Naive B cell (primary cell): ENCODE measurements at places on chromosomes 6 and 20.
A peak's percentile ranks its signal among the peaks of the same experiment; 100 is the strongest.

DNA sequence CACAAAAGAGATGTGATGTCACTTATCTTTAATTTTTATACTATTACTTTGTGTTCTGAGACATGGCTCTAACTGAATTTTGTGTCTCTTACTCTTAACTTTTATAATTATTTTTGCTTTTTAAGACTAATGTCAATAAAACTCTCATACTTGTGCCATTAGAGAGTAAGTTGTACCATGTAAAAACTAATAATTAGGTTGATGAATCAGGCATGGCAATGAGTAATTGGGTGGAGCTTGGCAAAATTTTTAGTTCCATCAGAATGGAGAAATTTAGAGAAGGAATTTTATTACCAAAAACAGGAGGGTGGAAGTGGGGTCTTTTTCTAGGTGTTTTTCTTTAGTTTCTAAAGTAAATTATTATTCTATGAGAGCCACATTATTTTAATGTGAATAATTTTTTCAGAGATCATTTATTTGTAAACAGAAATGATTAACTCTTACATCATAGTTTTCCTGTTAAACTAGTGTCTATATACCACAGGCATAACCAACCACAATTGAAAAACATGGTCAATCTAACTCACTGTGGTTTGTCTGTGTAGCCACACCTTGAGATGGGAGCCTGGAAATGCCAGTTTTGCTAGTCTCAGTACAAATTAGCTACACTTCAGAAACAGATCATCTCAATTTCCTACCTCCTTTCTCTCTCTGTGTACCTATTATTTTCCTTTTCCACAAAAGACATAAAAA, 51.8 kb downstream of the ELOVL4 start:
- no peak for DNase-seq

DNA sequence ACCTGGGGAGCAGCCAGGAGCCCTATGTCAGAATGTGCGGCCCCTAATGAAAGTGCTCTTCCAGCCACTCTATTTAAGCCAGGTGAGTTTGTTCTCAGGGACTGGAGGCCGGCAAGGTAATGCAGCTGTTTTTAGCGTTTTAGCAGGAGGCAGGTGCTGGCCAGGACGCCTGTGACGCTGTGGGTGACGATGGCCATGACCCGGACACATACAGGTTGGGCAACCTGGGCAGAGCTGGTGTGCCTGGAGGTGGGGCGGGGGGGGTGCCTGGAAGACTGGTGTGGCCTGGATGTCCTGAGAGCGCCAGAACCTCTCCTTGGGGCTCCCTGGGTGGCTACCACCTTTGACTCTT, 51.7 kb downstream of the RBM38 start:
- DNase-seq: no peak

DNA sequence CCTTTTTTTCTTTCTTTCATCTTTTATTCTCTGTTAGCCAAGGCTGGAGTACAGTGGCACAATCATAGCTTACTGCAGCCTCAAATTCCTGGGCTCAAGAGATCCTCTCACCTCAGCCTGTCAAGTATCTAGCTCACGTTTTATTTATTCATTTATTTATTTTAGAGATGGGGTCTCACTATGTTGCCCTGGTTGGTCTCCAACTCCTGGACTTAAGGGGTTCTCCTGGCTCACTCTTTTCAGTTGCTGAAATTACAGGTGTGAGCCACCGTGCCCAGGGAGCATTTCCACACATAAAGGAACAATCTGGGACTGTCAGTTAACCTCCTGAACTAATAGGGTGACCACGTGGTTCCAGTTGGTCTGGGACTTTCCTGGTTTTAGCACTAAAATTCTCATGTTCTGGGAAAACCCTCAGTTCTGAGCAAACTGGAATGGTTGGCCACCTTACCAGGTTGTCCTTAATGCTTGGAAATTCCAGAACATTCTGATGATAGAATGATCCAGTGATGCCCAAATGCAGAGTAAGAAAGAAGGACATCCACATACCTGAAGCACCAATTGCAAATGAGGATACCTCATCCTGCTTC, 105.5 kb upstream of the ZNF217 start:
- DNase-seq: no peak

DNA sequence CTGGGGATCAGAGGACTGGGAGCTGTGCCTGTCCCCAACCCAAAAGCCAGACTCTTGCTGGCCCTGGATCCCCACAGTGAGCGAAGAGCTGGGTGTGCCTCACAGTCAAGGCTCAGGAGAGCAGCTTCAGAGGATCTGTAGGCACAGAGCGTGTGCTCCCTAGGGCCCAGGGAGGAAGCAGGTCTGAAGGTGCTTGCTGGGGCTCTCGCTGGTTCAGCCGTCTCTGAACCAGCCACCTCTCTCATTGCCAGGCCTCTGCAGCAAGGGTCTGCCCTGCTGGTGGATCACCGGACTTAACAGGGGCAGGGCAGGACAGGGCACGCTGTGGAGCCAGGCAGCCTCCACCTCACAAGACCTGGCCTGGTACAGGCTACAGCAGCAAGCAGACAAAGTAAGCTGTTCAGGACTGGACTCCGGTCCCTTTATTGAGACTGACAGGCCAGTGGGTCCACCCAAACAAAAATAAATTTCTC, 13.8 kb downstream of the PCIF1 start:
- DNase-seq: no peak

GRCh38 chr6:152161501-152161900, 354.0 kb downstream of the ESR1 start:
- DNase-seq: no peak

DNA sequence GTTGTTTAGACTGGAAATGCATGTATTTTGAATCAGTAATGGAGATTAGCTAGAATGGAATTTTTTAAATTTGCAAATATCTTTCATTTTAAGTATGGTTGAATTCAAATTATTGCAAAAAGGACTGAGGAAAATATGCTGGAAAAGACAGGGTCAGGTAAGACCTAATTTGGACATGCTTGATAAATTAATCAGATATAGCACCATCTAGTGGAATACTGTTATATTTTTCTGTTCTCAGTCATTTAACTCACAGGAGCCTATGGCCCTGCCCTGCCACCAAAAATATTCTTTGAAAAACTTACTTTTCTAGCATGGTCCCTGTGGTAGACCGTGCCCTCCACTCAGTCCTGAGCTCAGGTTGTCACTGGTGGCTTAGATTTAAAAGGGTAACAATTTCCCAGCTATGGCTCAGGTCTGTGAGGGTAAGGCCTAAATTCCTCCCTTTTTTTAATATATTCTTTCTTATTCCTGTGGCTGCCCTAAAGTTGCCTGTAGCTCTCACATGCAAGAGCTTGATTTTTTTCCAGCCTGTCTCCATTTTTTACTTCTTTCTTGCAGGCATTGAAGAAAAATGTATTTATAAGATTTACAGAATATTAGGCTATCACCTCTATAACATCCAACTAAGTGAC, 25.3 kb upstream of the KIAA1586 start:
- peak; percentile 12 for DNase-seq

DNA sequence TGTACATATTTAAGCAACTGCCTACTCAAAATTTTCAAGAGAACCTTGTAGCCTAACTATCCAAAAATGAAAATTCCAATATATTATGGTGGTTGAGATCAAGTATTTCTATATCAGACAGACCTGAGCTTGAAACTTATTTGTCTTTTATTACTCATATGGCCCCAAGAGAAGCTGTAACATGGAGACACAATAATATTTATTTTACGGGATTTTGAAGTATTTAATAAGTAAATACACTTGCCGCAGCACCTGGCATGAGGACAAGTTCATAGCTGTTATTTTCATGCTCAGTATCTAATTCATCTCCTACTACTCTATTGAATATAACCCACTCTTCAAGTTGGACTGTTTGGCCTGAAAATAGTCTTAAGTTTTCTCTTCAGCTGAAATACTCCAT, 28.0 kb downstream of the PTPRK start:
- no peak for DNase-seq

- DNase-seq: no peak
Measured at GRCh38 chr20:60035-60918, 27.2 kb upstream of the DEFB125 start.

DNA sequence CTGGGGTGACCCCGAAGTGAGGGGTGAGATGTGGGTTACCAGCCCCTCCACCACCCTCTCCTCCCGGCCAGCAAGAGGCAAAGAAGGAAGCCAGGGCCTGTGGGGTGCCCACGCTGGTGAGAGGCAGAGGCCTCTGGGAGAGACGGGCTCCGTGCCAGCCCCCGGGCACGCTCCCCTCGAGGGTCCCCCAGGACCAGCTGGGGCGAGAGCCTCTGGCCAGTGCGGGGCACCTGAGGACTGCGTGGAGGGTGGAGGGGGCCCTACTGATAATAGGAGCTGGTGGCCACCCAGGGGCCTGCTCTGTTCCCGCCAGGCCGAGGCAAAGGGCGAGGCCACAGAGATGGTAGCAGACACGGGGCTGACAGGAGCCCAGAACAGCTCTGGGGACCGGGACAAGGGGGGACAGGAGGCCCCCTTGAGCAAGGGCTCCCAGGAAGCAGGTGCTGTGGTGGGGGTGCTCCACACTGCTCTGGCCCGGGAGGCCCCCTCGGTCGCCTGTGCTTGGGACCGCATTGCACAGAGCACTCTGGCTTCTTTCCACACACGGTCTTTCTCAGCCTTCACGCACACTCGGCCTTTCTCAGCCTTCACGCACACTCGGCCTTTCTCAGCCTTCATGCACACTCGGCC, 226.9 kb downstream of the TTLL2 start:
- no peak for DNase-seq

DNA sequence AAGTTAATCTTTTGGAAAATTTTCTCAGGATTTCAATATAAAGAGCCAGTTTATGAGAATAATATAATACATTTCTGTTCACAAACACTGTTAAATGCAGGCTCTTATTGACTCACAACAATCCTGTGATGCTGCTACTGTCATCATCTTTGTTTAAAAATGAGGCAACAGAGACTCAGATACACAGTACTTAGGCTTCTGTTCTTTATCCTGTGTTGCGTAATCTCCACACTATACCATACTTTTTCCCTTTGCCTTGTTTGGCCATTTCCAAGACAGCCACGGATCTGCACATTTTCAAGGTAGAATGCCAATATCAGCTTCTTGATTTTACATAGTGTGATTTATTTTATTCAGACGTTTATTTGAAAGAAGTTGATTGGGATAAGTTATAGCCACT, 699.0 kb upstream of the CITED2 start:
- DNase-seq: no peak

DNA sequence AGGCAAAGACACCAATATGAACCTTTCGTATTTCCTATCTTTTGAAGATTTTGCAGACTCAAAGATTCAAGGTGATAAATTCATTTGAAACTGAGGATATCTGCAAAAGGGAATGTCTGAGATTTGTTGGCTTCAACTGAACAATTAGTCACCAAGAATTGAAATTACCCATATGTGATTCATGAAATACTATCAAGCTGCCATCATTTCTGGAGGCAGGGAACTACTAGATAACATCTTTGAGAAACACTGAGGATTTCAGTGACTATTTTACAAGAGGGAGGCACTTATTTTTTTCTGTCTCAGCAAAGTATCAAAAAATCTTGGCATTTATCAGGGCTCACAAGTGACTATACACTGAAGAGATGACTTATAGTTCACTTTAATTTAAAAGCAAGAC, 39.8 kb upstream of the MMS22L start:
- DNase-seq: no peak

- no peak for DNase-seq
Measured at GRCh38 chr6:5995949-5996713, 10.6 kb downstream of the NRN1 start.

- DNase-seq: no peak
Measured at GRCh38 chr6:162200041-162200440, 527.5 kb downstream of the PRKN start.

GRCh38 chr6:44270526-44271405, 516 bp downstream of the TMEM151B start:
- no peak for DNase-seq

DNA sequence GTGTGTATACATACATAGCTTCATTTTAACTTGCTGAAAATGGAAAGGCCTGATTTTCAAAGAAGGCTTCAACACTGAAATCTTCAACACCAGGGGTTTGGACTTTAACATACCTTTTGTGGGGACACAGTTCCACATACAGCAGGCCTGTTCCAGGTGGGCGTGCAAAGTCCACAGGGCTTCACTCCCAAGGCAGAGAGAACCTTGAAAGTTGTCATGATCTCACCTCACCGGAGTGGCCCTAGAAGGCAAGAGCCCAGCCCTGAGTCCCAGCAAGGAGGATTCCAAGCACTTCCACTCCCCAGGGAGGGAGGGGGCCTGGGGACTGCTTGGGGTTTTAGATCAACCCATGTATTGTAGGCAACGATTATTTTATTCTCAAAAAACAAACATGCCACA, 47.2 kb downstream of the TMEM242 start:
- DNase-seq: no peak

- DNase-seq: no peak
Measured at GRCh38 chr6:148700047-148700715, 46.6 kb upstream of the UST start.

DNA sequence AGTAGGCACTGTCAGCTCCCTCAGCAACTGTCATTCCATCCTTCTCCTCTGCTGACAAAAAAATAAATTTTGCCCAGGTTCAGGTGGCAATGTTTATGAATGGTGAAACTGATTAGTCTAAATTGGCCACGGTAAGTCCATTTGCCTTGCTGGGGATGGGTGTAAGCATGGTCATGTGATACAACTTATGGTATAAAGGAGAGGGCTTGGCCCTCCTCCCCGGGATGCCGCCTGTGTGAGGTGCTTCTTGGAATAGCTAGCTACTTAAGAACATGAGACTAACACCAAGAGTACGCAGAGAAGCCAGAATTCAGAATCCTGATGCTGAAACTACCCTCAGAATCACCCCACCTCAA, 94.4 kb upstream of the MAP7 start:
- no peak for DNase-seq

DNA sequence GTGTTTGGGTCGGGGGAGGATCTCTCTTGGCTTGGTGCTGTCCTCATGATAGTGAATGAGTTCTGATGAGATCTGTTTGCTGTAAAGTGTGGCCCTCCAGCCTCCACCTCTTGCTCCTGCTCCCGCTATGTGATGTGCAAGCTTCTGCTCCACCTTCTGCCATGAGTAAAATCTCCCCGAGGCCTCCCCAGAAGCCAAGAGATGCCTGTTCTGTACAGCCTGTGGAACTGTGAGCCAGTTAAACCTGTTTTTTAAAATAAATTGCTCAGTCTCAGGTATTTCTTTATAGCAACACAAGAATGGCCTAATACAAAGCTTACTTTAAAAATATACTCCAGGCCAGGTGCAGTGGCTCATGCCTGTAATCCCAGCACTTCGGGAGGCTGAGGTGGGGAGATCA, 11.3 kb upstream of the CCNC start:
- no peak for DNase-seq

DNA sequence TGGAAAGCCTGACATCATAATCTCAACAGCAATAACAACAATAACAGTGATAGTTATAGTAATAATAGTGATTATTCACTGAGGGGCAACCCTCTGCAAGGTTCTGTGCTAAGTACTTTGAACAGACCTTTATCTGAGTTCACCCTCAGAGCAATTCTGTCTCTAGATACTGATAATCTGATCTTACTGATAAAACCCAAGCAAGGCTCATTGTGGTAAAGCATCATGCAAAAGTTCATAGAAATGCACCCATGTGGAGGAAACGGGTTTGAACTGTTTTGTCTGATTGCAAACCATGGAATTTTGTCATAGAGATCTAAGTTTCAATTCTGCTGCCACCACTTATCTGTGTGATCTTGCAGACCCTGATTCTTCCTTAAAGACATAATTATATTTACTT, 1.3 kb upstream of the KIAA0408 start:
- no peak for DNase-seq
